ENCODE measurements at places on chromosomes 11 and 22.

GRCh38 chr11:77215106-77215505 is 86.4 kb downstream of the GDPD4 start:
- DNase-seq: no peak

- DNase-seq: no peak
These were observed 282.5 kb downstream of the CTTN start for GRCh38 chr11:70680781-70681281.

- peak; percentile 42 for DNase-seq
These were observed 40.4 kb downstream of the SLCO2B1 start for GRCh38 chr11:75191330-75191717.

DNA sequence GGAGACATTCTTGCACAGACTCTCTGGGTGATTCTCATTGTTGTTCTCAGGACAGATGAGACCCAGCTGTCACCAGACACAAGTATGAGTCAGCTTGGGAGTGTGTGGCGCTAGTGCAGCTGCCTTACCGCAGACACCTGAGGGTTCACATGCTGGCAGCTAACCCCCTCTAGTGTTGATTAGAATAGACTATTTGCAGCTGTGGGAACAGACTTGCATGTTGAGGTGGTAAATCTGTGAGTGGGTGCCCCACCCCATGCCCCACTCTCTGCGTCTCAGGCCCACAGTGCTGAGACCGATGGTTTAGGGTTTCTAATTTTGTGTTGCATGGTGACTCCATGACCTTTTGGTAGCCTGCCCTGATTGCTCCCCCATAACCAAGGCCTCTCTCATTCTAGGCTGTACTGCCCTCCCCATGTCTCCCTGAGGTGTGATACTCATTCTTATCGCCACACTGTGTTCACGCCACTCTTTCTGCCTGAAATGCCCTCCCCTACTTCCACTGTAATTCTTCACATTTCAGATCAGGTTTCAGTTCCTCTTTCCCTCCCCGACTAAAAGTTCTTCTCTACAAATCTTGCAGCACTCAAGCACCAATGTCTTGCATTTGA is 73.7 kb upstream of the KIRREL3 start:
- DNase-seq: peak; percentile 9

DNA sequence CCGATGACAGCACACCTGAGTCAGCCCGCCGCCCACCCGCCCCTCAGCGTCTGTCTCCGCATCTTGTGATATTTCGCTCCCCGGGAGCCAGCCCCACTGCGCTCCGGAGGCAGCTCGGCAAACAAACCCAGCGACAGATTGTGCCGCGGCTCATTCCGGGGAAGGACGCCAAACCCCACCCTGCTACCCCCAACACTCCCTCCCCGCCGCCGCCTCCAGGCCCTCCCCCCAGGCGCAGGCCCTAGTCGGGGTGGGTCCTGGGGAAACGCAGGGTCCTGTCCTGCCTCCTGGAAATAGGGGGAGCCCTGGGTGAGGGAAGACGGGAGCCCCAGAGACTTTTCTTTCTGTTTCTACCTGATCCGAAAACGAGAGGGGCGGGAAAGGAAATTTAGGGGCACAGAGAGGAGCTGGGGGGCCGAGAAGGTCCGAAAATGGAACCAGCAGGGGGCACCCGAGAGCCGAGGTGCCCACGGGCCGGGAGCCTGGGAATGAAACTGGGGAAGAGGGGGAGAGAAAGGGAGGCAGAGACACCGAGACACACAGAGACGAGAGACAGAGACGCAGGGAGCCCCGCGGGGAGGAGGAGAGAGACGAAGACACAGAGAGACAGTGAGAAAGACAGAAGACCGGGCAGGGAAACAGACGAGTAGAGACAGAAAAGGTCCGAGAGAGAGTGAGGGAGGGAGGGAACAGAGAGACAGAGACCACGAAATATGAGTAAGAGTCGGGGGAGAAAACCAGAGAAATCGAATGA is 1.7 kb upstream of the RTN4RL2 start:
- no peak for DNase-seq

GRCh38 chr11:110777775-110778174 is 65.5 kb upstream of the ARHGAP20 start:
- no peak for DNase-seq

DNA sequence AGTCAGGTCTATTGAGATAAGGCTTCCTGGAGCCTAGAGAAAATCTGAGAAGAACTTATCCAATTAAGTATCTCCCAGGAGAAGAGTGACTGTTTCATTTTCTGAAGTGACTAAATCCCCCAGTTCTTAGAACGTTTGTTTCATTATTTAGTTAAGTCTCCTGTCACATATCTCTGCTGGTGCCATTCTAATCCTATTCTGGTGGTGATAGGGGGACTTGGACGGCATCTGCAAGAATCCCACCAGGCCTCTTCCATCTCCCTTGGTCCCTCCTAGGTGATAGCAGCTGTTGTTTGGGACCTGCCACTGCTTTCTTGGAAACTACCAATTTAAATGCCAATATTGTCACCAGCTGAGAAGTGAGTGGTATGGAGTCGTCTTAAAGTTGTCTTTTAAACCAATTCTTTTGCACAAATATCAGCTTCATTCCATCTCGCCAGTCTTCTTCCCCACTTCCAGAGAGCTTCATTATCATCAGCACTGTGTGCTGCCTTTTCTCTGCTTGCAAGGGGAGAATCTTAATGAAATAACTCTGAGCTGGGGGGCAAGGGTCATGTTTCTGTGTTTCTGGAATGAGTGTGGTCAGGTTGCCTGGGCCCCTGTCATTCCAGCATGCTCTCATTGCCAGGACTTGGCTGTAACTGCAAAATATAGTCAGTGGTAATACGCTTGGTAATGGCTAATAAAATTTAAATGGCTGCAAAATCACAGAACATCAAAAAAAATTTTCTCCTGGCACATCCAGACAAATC is 104.8 kb downstream of the LDLRAD3 start:
- DNase-seq: no peak

DNA sequence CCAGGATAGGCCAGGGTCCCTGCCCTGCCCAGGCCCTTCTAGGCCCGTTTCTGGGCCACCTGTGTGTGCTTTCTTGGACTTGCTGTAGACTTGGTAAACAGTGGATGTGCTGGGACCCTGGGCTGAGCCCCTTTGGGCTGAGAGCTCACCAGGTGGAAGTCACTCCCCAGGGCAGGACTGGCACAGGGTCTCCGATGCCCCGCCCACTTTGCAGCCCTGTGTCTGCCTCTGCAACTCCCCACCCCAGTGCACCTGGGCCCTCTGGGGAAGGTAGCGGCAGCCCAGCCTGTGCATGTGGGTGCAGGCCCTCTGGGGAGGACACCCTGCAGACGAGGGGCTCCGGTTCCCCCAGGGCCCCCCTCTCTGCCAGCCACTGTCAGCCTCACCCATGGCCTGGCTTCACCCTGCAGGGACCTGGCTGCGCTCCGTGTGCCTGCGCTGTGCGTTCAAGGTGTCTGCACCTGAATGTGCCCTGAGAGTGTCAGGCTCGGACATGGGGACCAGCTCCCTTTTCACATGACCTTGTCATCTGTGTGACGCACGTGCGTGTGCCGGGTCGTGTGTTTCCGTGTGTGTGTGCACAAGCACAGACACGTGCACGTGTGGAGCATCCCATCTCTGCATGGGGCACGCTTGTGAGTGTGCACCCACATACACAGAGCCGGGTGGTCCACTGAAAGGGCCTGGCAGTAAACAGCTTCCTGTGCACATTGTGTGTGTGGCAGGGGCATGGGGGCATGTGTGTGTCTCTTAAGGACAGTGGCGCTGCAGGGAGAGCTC is 118.5 kb downstream of the KCNQ1OT1 start:
- no peak for DNase-seq

DNA sequence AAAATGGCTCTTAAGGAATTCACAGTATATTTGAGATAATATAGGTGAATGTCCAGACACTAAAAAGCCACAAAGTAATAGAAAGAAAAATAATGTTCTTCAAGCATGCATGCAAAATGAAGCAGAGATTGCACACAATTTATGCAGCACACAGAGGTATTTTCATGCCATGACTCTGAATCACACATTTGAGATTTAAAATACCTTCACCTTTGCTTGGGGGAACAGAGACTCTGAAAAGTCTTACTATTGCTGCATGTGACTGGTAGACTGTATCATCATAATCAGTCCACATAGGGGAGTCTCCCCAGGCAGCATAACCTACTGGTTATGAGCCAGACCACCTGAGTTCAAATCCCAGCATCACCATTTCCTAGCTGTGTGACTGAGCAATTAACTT is 96.2 kb downstream of the RCN1 start:
- no peak for DNase-seq

DNA sequence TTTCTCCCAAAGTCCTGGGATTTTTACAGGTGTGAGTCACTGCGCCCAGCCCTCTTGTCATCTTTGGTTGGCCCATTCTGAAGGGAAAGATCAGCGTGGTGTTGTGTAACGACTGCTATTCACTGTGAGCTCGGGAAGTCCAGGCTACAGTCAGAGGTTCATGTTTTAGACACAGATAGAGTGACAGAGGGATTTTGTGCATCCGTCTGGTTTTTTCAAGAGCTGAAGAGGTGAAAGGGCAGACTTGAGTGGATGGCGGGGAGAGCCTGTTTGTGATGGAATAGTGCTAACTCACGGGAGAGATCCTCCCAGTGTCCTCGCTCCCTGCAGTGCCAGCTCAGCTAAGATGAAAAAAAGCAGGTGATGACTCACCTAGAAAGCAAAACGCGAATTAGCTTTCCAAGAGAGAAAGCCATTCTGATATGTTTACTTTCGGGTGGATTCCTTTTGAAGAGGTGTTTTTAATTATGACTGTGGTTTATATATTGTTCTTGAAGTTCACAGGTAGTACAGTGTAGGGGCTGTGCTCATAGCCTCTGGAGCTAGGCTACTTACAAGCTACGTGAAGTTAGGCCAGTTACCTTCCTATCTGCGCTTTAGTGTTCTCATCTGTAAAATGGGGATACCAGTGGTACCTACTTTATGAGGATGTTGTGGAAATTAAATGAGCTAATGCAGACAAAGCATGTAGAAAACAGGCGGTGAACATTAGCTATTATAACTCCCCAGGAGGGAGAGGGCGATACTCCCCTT is 67.2 kb downstream of the C11orf91 start:
- DNase-seq: no peak

GRCh38 chr11:120398132-120398531 is 61.9 kb downstream of the ARHGEF12 start:
- no peak for DNase-seq

DNA sequence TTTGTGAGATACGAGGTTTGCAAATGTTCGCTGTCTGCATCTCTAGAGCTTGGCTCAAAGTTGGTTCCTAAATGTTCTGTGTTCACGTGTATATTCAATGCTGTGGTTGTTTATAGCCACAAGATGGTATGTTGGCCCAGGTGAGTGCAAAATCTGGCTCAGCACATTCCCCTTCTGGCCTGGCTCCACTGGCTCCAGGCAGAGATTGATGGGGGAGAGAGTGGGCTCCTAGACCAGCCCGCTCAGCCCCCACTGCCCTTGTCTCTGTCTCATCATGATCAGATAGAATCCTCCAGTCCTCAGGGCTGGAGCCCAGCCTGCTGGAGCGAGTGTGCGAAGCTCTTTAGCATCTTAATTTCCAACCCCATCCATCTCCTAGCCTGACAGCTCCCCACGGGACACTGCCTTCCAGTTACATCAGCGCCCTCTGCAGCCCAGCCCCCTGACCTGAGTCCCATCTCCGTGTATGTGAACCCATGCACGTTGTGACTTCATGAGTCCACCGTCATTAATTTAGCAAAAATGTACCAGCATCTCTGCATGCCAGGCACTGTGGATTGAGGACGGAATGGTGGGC is 2.0 kb downstream of the P2RX3 start:
- no peak for DNase-seq

DNA sequence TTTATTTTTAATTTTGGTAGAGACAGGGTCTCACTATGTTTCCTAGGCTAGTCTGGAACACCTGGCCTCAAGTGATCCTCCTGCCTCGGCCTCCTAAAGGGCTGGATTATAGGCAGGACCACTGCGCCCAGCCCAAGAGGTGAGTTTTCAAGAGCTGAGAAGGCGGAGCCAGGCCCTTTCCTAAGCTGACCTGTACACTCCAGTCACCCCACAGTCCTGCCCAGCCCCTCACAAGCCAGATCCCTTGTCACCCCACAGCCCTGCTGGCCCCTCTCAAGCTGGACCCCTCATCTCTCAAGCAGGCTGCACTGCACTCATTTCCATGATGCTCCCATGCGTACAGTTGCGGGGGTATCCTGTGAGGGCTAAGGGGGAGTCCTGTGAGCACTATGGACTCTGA is 2.9 kb downstream of the DENND6B start:
- DNase-seq: no peak

DNA sequence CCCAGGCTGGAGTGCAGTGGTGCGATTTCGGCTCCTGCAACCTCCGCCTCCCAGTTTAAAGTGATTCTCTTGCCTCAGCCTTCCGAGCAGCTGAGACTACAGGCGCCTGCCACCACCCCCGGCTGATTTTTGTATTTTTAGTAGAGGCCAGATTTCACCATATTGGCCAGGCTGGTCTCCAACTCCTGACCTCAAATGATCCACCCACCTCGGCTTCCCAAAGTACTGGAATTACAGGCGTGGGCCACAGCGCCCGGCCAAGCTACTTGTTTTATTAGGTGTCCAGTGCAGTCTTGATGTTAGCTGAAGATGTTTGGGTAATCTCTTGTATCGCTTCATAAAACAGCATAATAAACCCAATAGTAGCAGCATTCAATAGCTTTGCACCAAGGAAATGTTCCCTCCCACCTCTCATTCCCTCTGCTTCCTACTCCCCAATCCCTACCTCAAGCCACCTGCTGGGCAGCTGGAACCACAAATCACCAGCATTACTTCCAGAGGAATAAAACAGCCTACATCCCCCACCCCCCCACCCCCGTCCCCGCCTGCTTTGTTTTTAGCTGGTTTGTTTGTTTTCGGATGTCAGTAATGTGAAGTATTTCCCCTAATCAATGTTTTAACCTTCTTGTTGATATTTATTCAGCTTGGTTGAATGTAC is 11.0 kb upstream of the GRIK4 start:
- no peak for DNase-seq

DNA sequence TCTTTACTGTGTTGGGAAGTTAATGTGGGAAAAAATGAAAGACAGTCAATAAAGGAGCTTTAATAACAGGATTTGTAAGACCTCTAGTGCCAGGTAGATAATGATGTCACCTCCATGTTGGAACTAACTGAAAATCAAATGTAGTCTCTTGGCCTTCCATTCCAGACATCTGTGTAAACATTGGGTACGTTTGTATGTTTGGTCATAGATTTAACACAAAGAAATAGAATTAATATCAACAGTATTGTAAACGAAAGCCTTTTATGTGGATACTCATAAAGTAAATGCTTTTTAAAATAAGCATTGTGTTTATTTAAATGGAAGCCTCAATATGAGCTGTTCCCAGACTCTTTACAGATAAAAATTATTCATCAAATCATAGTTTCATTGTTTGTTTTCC is 605.7 kb downstream of the METTL15 start:
- no peak for DNase-seq

DNA sequence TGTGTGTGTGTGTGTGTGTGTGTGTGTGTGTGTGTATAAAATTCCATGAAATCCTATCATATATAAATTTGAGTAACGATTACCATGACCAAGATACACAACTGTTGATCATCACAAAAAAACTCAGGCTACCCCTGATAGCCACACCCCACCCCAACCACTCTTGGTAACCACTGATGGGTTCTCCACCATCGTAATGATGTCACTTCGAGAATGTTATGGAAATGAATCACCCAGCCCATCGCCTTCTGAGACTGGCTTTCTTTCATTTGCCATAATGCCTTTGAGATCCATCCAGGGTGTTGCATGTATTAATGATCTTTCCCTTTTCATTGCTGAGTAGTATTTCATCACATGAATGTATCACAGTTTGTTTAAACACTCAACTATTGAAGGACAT is 496.0 kb downstream of the MIAT start:
- DNase-seq: no peak
